ENCODE measurements at places on chromosomes 12 and 14. TPM values are rescaled to one million over a fixed set of nuclear protein-coding genes. Genes with fewer than 3 reads are reported as not detected.

Gene MAGOHB
- total RNA-seq = 10.4 TPM

Gene EGLN3
- total RNA-seq = 29.5 TPM

Gene NOXRED1
- total RNA-seq = 0.46 TPM

Gene MTRFR
- total RNA-seq = 9.6 TPM

Gene GNG2
- total RNA-seq = 21.9 TPM

Gene NFATC4
- 12.8 TPM for total RNA-seq

Gene SAMD15
- 0.31 TPM for total RNA-seq

Gene AMHR2
- total RNA-seq = not detected

Gene PMCH
- total RNA-seq = not detected

Gene ACRBP
- total RNA-seq = 2.9 TPM

Gene PIWIL1
- total RNA-seq = not detected

Gene PYGL
- total RNA-seq = 55.6 TPM
